ENCODE measurements at places on chromosomes 12 and 14. TPM values are rescaled to one million over a fixed set of nuclear protein-coding genes. Genes with fewer than 3 reads are reported as not detected.

RNU4-1 gene
- 3,793 TPM for total RNA-seq

KCNA1 gene
- total RNA-seq = not detected

FAR2 gene
- 3.1 TPM for total RNA-seq

KCNJ8 gene
- total RNA-seq = 53.5 TPM

LRTM2 gene
- not detected for total RNA-seq

CABP1 gene
- total RNA-seq = 6.5 TPM

ACRBP gene
- 0.51 TPM for total RNA-seq

KRT3 gene
- total RNA-seq = not detected

OR4L1 gene
- not detected for total RNA-seq

IL26 gene
- total RNA-seq = not detected

CLEC4C gene
- total RNA-seq = not detected

KLHL33 gene
- 0.70 TPM for total RNA-seq

DNA sequence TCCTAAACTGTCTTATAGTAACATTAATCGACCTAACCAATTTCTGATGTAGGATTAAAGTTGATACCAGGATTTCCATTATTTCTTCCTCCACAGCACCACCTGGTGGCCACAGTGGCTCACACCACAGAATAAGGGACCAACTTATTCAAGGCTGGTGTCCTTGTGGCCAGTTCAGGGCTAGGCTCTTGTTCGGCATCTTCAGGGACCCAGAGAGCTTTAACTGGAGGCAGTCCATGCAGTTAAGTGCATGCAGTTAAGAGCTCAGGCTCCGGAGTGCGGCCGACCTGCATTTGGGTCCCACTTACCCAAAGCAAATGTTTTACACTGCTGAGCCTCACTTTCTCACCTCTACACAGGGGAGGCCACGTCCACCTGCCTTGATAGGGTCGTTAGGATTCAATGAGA, 42.0 kb upstream of the GPR68 start:
- peak; percentile 85 for DNase-seq

- DNase-seq = no peak
Measured at GRCh38 chr12:116320791-116321217, 43.3 kb upstream of the MED13L start.

DNA sequence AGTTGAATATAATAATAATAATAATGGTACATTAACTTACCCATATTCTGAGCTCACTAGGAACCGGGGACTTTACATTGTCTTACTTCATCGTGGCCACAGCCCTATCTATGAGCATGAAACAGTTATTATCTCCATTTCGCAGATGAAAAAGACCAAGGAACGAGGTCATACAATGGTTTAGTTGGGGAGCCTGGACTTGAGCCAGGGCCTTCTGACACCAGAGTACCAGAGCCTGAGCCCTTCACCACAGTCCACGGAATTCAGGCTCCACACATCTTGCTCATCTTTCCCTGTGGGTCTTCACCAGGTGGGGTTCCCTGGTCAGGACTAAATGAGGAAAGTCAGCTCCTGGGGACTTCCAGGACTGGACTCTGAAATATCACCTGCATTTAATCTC, 31.3 kb upstream of the CMKLR1 start:
- DNase-seq = no peak

- DNase-seq = no peak
Measured at GRCh38 chr12:129161511-129161910, 308.2 kb downstream of the GLT1D1 start.

DNA sequence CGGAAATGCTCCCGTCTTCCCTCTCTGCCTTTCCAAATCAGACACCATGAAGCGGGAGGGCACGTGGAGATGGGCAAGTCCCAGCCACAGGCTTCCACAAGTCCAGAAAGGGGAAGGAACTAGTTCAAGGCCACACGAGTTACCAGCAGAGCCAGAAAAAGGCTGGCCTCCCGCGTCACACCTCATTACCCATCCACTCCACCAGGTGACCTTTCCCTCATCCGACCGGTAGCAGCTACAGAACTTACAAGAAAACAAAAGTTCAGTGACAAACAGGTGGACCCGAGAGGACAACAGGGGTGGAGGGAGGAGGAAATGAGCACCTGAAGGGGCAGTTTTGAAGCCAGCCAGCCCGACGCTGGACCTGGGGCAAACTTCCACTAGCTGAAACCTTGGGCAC, 46.9 kb downstream of the CHGA start:
- DNase-seq = peak; percentile 34

- no peak for DNase-seq
Measured at GRCh38 chr12:132551641-132552031, 58.7 kb downstream of the LRCOL1 start.

GRCh38 chr12:127685931-127686330, 581.0 kb upstream of the TMEM132C start:
- no peak for DNase-seq

DNA sequence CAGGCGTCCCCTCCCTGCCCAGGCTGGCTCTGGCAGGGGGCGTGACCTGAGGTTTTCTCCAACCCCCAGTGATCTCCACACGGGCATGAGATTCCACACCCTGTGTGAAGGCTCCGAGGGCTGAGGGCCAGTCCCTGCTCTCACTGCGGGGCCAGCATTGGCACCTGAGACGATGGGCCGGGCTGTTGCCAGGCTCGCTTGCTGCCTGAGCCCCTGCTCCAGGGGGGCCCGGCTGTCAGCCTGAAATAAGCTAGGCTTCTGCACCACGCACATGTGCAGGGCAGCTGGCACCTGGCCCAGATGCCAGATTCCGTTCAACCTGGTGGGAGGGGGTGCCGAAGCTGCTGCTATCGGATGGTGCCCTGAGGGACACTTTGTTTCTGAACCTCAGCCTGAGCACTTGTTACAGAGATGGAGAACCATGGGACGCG, 196.5 kb upstream of the PRMT8 start:
- DNase-seq = peak; percentile 65

- peak; percentile 79 for DNase-seq
Measured at GRCh38 chr12:104049903-104050356, at the start of gene GLT8D2. TSS of gene GLT8D2 (minus strand) at chr12:104050187. CDS start at chr12:104019648, 30,539 bp downstream.

GRCh38 chr12:88469154-88469553, 111.1 kb downstream of the KITLG start:
- DNase-seq = no peak

DNA sequence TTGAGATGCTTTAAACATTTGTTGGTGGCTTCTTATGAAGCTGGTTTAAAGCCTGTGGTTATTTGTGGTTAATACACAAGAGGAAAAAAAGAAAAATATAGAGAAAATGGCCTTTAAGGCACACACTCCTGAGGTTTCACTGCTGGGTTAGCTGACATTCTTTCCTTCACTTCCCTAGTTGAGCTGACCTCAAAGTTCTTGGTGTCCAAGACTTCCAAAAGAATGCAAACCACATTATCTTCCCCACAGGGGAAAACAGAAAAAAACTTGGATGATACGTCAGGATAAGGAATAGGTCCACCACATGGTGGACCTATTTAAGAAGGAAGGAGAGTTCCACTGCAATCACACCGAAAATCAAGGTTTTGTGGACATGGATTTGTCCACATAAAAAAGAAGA, 94.3 kb downstream of the SLC25A21 start:
- DNase-seq = no peak

DNA sequence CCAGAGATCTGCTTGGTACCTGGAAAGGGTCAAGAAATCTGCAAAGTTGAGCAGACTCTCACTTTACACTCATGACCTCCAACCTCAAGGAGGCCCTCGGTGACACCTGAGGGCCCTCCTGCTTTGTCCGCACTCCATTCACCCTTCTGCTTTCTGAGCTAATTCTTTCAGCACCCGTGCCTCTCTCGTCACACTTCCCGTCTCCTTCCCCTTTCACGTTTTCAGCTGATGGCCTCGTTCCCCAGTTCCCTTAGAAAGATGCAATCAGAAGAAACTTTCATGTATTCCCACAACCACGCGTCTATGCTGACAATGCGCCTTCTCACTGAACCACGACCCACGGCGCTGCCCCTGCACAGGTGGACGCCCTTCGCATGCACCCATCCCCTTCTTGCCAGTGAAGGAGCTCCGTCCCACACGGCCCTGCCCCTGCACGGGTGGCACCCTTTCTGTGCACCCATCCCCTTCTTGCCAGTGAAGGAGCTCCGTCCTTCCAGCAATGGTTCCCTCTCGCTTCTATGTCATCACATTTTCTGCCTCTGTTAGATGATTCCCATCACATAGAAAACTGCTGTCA, 340.1 kb upstream of the FKBP4 start:
- no peak for DNase-seq

- no peak for DNase-seq
Measured at GRCh38 chr14:101561145-101561896, at the start of gene DIO3. TSS of gene DIO3 (plus strand) at chr14:101561495.

- DNase-seq = no peak
Measured at GRCh38 chr12:14635776-14636175, 60.6 kb downstream of the GUCY2C start.

GRCh38 chr14:95475540-95476240, 40.8 kb downstream of the SYNE3 start:
- no peak for DNase-seq

DNA sequence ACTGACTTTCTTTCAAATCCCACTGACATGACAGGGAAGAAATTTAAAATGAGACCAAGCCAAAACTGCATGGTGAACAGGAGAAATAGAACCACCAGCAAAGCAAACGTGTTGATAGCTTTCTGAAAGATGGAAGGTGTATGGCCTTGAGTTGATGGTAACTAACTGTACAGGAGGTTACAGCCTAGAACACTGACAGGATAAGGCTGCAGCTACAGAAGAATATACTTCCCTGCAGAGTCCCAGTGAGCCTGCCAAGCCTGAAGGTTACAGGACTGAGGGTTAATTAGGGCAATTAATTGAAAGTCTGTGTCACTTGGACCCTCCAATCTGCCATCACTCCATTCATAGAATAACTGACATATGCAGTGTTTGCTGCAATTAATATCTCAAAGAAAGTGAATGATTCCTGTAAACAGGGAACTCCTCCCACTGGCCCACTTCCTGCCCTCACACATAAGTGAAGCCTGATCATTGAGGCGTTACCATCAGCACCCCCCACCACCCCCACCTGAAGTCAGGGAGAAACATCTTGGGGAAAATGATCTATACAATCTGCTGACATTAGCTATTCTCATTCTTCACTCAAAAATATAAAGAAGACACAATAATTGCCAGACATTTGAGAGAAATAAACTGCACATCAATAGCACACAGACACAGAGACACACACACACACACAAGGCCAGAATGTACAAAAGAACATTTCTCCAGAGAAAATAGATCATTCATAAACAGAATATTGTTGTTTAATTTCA, 73.4 kb downstream of the GTF2A1 start:
- no peak for DNase-seq

DNA sequence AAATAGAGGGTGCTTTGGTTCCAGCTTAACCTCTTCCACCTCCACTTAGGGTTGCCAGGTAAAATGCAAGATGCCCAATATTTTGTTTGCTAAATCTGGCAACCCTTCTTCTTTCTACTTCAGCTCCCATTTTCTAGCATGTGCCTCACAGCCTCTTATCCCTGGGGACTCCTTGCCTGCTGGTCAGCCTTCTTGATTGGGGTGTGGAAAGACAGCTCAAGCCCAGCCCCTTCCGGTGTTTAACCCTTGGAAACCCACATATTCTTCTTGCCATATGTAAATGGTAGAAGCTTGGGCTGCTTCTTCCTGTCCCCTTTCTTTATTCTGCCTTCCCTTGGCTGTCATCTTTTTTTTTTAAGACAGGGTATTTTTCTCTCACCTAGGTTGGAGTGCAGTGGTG, 5.7 kb downstream of the SPIC start:
- no peak for DNase-seq

DNA sequence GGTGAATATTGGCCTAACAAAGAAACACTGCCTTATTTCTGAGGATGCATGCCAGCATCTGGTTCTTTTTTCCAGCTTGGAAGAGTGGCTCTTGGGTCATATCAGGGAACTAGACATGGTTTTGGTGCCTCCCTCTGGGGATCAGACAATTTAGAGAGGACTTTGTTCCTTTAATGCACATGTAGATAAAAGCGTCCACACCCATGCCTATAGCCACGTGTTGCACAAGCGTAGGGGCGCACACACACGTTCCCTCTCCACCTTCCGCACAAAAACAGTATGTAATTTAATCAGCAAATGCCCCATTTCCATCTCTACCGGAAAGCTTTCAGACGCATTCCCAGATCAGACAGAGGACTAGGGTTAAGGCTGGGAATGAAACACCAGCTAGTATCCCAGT, 61.7 kb upstream of the RIC8B start:
- DNase-seq = no peak

DNA sequence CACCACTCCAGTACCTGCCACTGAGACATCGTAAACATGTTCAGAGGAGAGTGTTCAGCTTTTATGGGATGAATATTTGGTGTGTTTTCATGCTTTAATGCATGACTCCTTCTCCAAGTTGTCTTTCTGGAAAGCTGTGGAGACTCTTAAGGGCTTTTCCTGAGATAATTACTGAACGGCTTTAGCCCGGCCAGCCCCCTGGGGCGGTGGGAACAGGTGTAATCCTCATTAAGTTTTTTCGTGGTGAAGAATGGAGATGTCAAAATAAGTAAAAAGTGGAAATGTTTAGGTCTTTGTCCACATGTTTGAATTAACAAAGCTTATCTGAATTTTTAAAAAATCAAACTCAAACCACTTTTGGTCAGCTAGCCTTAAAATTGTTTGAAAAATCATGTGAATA, 1.5 kb downstream of the SYNE2 start:
- no peak for DNase-seq

GRCh38 chr14:101058571-101058970, 155.0 kb upstream of the RTL1 start:
- DNase-seq = no peak

DNA sequence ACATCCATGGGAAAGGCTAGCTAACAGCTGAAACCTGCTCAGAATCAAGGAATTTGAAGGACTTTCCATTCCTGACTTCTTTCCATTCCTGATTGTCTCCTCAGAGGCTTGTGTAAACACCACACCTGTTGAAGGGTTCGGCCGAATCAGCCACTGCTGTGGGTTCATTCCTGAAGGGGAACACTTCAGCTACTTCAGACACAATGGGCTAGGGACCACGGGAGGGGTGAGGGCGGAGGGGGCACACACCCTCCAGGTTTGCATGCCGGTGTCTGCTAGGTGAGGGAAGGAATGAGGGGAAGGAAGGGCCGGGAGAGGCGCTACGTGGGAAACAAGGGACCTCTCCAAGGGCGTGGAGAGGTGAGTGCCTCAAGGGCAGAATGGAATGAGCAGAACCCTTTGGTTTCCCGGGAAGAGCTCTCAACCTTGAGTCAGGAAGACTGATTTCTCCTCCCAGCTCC, 1.3 kb downstream of the GPRC5A start:
- no peak for DNase-seq

DNA sequence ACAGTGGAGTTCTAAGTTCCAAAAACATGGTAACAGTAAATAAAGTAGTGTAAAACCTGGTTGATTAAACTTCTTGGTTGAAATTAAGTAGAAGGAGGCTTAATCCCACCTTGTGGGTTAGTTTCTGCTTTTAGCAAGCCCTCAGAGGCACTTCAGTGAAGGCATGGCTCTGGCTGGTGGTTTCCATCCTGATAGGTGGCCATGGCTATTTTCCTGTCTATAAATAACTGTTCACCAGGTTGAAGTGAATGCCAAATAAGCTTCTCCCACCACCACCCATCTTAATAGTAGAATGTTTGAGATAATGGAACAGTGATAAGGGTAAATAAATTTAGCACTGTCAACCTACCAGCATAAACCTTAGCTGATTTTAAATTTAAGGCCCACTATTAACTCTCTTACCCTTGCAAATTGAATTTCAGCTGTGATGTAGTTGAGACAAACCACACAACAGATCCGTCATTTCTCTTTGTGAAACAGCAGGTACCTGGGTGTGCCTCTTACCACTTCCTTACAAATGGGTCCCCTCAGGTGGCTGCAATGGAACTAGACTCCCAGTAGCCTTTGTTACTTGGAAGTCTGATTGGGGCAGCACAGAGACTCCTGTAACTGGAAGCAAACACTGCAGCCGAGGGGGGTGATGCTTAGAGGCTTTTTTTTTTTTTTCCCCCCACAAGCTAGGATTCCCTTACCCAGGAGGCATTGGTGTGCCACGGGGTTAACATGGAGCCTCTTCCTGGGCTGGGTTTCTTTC, 41.4 kb downstream of the DAAM1 start:
- no peak for DNase-seq
